Muscle of back (tissue), 13 donors: ENCODE measurements at places on chromosomes 7 and 10. TPM values are rescaled to one million over a fixed set of nuclear protein-coding genes. Genes with fewer than 3 reads are reported as not detected.

DNA sequence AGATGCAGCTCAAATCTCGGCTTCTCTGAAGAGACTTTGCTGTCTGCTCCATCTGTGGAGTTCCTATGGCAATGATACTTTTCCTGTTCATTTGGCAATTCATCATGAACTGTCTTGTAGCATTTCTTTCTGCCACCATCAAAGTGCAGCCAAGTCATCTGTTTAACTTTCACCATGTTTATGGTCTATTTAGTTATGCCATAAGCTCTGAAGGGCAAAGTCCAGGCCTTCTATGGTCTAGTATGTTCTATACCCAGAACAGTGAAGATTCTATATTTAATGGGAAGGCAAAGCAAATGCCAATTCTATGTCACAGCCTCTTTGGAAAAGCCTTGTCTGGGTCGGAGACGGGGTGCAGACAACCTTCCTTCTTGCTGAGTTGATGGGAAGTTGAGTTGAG is 472.6 kb downstream of the PLXNA4 start:
- DNase-seq = no peak

- no peak for DNase-seq
These were observed 6.5 kb upstream of the PPIF start for GRCh38 chr10:79340646-79341244.

GRCh38 chr10:130654726-130655125 is 518.5 kb downstream of the GLRX3 start:
- no peak for DNase-seq

DNA sequence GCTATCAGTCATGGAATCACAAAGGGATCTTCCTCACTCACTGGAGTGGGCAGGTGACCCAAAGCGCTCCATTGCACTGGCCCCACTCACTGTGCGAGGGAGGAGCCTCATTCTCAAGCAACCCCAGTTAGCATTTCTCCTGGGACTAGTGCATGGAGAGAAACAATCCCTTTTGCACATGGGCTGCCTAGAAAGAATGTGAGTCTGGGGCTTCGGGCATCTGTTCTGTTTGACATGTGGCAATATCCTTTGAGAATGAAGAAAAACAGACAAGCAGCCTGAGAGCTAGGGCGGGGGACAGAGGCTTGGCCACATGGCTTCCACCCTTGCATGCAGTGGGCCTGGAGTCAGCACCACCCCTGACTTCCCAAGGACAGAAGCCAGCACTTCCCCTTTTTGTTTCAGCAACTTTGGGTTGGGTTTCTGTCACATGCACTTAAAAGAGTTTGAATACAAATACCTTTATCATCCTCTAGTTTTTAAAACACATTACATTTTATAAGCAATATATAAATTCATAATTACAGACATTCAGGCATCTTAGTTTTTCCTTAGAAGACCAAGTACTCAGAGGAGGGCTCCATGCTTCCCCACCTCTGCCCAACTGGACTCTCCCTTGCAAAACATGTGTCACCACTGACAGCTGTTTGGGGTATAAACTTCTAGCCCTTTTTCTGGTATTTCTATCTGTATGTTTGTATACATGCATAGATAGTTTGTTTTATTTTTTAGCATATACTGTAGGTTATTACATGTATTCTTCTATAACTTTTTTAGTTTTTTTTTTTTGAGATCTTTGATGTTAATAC is 73.8 kb downstream of the RBM20 start:
- DNase-seq = no peak

GRCh38 chr7:110839866-110840265 is 251.1 kb upstream of the LRRN3 start:
- peak; percentile 70 for DNase-seq

DNA sequence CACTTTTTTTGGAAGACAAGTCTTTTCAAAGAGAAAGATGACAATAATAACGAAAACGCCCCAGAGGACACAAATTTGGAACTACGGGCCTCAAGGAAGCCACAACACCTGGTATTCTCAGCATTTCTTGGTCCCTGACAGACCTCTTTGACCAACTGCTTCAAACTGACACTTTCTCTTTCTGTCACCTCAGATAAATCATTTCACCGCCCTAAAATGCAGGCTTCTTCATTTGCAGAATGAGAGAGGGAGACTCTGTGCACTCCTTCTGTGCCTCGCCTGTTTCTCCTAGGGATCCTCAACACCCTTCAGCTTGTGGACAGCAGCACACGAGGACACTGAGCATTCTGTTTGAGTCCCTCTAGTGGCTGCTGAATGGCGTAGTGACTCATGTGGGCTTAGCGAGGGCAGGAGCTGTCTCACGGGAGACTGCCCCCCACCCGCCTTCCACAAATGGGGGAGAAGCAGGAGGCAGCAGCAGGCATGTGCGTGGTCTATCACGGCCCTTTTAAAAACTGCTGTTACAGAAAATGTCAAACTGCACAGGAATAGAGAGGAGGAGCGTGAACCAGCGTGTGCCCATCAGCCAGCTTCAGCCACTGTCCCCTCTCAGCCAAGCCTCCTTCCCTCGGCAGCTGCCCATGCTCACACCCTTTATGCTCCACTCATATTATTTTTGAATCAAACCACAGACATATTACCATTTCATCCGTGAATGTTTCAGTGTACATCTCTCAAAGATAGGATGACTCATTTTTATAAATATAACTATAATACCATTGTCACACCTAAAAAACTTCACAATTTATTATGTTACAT is 41.4 kb downstream of the GSDME start:
- DNase-seq = no peak

DNA sequence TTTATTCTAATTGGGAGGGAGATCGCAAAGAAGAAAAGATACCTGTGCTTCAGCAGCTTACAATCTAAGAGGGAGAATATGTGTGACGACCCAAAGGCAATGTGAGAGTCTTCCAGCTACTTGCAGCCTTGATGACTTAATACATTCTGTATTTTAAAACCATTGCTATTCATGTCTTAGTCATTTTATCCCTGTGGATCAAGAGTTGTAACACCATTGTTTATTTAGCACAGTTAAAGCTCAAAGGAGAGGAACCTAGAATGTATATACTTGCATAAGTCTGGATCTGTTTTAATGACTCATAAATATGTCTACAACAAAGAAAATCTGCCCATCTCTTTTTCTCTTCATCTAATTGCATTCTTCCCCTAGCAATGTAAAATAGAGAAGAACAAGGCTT is 117.9 kb upstream of the DLX6 start:
- DNase-seq = no peak

- no peak for DNase-seq
These were observed 221.7 kb upstream of the DKK1 start for GRCh38 chr10:52092390-52092789.

DNA sequence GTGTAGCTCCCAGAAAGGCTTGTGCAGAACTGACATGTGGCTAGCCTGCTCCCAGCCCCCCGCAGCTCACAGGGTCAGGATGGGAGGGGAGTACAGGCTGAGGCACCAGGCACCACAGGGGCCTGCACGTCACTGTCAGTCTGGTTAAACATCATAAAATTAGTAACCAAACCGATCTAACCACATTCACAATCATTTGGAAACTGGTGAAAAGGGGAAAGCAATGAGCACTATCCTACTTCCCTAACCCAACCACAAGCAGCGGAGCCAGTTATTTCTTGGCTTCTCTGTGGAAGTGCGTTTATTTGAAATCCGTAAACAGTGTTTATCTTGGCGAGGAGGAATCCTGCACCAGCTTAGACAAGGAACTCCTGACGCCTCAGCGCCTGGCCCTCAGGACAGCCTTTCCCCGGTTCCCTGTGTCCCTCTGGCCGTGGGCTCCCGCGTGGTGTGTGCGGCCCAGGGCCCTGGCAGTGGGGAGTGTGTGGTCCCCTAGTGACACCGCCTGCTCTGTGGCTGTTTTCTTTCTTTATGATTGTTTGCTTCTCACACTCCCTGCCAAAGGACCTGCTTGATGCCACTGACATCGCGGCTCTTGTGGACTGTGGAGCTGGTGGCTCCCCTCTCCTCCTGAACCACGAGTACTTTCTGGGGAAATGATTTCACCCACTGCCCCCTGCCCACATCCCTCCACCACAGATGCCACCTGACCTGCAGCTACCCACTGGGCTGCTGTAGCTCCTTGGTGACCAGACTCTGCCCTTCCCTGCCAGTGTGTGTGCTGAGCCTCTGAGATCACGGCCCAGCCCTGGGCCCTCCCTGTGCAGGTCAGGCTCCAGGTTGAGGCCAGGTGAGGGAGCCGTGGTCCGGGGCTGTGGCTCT is 38.0 kb downstream of the INPP5A start:
- DNase-seq = peak; percentile 33

- DNase-seq = no peak
These were observed 108.0 kb upstream of the PPP2R2D start for GRCh38 chr10:131792809-131793208.

DNA sequence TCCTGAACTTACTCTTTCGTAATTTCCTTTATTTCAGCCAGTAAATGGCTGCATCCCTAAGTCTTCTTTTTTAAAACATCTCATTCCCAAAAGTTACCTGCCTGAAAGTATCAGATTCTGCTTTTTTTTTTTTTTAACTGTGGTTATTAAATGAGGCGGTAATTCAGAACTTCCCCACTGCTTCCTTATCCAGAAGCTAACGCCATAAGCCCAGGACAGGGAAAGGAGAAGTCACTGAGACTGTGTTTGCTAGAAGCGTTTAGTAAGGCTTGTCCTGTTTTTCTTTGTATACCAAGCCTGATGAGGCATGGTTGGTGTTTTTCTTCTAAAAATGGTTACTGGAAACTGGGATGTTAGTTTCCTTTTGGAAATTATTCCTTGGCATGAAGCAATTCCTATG is 197.8 kb downstream of the CELF2 start:
- no peak for DNase-seq

- DNase-seq = no peak
These were observed 51.5 kb downstream of the CRPPA start for GRCh38 chr7:16369855-16370254.

GRCh38 chr10:125692601-125693523 is 9.9 kb upstream of the TEX36 start:
- DNase-seq = no peak

DNA sequence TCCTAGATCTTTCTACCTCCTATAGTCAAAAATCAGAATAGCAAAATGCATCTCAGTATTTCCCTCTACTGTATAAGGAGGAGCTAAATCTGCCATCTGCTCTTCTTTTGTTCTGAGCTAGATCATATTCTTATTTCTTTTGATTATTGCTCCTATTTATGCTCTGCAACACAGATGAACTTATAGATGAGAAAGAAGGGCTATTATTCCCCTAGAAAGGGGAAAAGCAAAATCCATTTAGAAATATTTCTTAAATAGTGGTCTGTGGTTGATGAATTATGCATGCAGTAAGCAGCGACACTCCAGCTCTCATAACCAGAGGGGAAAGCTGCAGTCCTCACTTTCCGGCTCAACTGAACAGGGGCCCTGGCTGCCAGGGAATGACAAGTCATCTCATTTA is 207.3 kb upstream of the SORCS1 start:
- no peak for DNase-seq

DNA sequence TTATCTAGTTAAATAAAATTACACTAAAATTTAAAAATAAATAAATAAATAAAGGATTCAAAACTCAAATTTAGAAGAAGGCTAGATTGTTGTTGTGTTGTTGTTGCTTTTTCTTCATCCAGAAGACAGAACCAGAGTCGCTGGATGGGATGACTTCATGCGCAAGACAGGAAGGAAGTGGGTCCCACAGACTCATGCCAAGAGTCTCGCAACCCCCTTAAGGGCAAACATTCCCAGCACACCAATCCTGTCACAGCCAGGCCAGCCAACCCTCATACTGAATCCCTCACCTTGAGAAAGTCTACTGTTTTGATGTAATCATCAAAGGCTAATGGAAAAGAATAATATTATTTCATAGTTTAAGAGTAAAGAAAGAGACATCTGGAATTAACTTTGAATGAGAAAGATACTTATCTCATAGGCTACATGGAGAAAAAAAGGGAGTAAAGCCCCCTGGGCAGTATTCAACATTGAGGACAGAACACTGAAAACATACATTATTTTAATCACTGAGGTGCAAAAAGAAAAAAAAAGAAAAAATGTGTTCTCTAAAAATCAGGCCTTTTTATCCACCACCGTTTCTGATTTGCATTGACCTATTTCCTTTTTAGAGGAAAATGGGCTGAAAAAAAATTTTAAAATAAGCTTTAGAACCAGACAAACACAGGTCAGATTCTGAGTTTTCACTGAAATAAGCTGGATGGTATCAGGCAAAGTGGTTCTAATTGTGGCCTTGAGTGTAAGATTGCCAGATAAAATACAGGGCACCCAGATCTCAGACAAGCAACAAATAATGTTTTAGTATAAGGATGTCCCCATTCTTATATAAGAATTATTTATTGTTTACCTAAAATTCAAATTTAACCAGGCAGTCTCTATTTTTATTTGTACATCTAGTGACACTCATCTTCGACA is 826.5 kb downstream of the TNS3 start:
- no peak for DNase-seq

DNA sequence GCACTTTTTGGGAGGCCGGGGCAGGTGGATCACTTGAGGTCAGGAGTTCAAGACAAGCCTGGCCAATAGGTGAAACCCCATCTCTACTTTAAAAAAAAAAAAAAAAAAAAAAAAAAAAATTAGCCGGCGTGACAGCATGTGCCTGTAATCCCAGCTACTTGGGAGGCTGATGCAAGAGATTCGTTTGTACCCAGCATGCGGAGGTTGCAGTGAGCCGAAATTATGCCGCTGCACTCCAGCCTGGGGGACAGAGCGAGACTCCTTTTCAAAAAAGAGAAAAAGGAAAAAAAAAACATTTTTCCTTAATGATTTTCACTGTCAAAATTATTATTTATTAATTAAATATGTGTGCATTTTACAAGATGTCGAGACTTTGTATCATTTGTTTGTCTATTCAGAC is 253.6 kb downstream of the CNTNAP2 start:
- DNase-seq = no peak

GRCh38 chr10:8586504-8586903 is 532.0 kb downstream of the GATA3 start:
- no peak for DNase-seq

DNA sequence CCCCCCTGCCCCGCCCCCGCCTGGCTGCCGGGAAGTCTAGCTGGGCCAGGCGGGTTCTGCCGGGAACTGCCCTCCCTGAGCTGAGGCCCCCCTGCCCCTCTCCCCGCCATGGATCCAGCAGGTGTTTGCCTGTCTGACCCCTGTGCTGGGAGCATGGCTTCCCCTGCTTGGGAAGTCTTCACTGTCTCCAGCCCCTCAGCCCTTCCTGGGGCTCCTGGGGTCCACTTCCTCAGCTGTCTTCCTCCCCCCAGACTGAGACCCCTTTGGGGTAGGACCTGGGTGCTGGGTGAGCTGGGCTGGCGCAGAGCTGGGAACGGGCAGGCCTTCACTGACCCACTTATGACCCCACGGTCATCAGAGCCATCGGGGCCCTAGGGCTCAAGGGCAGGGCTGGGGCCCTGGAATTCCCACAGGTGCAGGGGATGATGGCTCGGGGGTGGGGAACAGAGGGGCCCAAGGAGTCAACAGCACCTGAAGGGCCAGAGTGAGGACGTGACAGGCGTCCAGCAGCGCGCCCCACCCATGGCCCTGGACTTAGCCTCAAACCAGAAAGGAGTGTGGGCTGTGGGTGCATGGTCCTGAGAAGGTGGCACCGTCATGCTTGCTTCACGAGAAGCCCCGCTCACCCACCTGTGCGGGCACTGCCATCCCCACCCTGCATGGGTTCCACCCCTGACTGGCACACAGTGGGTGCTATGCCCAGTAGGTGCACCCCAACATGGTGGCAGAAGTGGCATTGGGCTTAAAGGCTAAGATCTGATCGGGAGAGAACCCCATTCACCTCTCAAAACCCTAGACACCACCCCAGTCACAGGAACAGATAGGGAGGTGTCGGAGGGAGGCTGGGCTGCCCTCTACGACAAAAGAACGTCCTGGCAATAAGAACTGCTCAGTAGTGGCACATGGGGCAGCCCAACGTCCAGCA is 16.2 kb upstream of the TNRC18 start:
- no peak for DNase-seq

Gene MLXIPL
- 0.13 TPM for polyA plus RNA-seq

Gene TACR2
- 0.62 TPM for polyA plus RNA-seq

Gene VWDE
- 2.5 TPM for polyA plus RNA-seq

Gene KIF20B
- polyA plus RNA-seq = 8.2 TPM

Gene ACHE
- 64.3 TPM for polyA plus RNA-seq
